CD8-positive, alpha-beta T cell (primary cell): ENCODE measurements at places on chromosomes 12 and 14. TPM values are rescaled to one million over a fixed set of nuclear protein-coding genes. Genes with fewer than 3 reads are reported as not detected.

Gene CCDC184
- 1.3 TPM for total RNA-seq

Gene TBX5
- total RNA-seq: not detected

Gene BCL11B
- total RNA-seq: 273 TPM

Gene VIPAS39
- 7.2 TPM for total RNA-seq

Gene ZNF10
- 65.5 TPM for total RNA-seq
